ENCODE measurements at places on chromosomes 3 and 15. TPM values are rescaled to one million over a fixed set of nuclear protein-coding genes. Genes with fewer than 3 reads are reported as not detected.

LPP gene
- total RNA-seq: 60.1 TPM

GRIP2 gene
- total RNA-seq: 0.55 TPM

ANKRD63 gene
- not detected for total RNA-seq

FSTL1 gene
- 887 TPM for total RNA-seq

SUCNR1 gene
- total RNA-seq: 0.37 TPM

DUOX2 gene
- under 0.01 TPM for total RNA-seq

TFG gene
- 63.3 TPM for total RNA-seq

TATDN2 gene
- 7.1 TPM for total RNA-seq

PROS1 gene
- 19.2 TPM for total RNA-seq

FBXO40 gene
- not detected for total RNA-seq

MCF2L2 gene
- total RNA-seq: 0.37 TPM

KNSTRN gene
- 11.0 TPM for total RNA-seq

RBP2 gene
- total RNA-seq: not detected

SKOR1 gene
- total RNA-seq: 0.09 TPM

POLQ gene
- 1.8 TPM for total RNA-seq

CHRFAM7A gene
- total RNA-seq: 0.14 TPM

EOMES gene
- total RNA-seq: not detected

LRRIQ4 gene
- total RNA-seq: not detected

C3orf49 gene
- total RNA-seq: not detected

ECE2 gene
- total RNA-seq: not detected
